ENCODE measurements at places on chromosomes 3 and 15. TPM values are rescaled to one million over a fixed set of nuclear protein-coding genes. Genes with fewer than 3 reads are reported as not detected.

The SCG5 gene
- 1.3 TPM for total RNA-seq

The CAPN3 gene
- 659 TPM for total RNA-seq

The PLSCR2 gene
- total RNA-seq = not detected

The ULK4 gene
- total RNA-seq = 30.4 TPM

The ANKRD63 gene
- total RNA-seq = 0.29 TPM

- no peak for DNase-seq
Measured at GRCh38 chr3:139930211-139930610, 4.8 kb upstream of the CLSTN2 start.

DNA sequence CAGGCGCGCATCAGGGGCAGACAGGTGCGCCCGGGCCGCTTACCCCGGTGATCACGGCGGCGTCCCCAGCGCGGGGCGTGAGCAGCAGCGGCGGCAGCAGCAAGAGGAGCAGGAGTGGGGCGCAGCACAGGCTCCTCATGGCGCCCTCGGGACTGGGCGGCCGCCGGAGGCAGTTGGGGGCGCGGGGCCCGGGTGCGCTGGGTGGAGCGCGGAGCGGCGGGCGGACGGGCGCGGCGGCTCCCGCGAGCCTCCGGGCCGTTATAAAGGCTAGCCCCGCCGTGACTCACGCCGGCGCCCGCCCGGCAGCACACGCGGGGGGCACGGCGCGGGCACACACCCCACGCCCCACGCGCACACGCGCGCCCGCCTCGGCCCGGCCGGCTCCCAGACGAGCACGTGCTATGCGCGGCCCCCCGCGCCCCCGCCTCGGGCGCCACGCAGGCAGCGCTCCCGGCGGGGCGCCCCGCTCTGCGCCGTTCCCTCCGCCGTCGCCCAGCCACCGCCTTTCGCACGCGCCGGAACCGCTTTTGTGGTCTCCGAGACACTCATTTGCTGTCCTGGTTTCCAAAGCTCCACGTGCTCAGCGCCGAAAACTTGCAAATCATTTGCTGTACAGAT, at the start of gene PROK2:
Gene PROK2, minus strand, starts transcription at position 235 of the 618 bp plus-strand sequence. Its CDS starts 96 bp downstream, at position 139.
- no peak for DNase-seq

DNA sequence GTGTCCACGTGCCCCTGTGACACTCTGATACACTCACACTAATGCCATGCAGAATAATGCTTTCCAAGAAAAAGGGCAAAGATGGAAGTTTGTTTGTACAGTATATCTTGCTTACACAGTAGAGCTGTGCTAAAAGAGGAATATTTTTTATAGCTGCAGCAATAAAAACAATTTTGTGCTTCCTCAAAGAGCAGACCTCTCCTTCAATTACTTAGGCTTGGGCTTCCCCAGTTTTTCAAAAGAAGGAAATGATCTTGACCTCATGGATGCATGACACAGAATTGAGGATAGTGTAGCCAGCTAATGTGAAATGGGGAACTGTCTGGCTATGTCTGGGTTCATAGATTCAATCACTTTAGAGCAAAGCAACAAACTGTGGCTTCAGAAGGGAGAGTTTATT, 137.4 kb downstream of the STT3B start:
- no peak for DNase-seq

DNA sequence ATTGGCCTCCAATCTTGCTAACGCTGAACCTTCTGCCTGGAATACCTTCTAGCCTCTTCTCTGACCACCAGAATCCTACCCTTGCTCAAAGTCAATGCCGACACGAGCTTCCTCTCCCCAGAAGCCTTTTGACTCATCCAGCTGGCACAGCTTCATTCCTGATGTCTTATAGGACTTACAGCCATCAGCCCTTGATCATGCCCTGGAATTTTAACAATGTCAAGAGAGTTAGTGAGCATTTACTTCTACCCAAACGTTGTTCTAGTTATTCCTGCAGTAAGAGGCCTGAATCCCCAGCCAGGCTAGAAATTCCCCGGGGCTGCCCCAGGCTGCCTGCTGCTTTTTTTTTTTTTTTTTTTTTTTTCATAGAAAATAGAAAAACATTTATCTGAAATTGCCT, 3.9 kb downstream of the CYP1A2 start:
- no peak for DNase-seq

GRCh38 chr3:190581041-190581541, 67.2 kb downstream of the IL1RAP start:
- DNase-seq = no peak

- DNase-seq = no peak
Measured at GRCh38 chr15:68651916-68652525, 73.2 kb downstream of the CORO2B start.

DNA sequence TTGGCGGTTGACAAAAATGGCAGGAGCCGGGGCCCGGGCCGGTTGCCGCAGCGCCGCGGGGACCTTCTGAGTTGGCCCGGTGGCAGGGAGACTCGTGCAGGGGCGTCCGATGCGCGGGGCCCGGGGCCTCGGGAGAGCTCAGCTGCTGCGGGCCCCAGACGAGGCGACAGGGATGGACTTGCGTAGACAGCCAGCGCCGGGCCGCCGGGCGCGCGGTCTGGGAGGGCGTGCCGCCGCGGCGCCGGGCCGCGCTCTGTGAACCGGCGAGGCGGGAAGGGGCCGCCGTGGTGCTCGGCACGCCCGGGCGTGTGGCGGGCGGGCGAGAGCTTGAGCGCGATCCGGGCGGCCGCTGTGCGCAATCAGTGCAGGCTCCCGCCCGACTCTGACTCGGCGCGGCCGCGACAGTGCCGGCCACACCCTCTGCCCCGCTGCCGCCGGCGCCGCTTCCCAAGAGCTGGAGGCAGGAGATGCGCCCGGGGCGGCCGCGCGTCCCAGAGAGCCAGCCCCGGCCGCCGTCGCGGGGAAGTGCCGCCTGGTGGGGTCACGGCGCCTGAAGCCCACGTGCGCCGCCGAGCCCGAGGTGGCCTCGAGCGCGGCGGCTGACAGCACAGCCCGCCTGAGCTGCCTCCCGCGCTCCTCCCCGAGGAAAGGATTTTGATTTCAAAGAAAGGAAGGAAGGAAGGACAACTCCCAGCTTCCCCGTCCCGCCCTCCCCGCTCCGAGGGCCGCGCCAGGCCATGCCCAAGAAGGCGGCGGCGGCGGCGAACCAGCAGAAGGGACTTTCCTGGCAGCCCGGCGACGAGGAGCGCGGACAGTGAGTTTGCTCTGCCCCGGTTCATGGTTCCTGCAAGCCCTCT, 657 bp downstream of the TLNRD1 start:
- no peak for DNase-seq

GRCh38 chr3:106257172-106257571, 388.4 kb upstream of the CBLB start:
- DNase-seq = no peak

GRCh38 chr15:29270169-29270955, 740 bp upstream of the NSMCE3 start:
- no peak for DNase-seq

DNA sequence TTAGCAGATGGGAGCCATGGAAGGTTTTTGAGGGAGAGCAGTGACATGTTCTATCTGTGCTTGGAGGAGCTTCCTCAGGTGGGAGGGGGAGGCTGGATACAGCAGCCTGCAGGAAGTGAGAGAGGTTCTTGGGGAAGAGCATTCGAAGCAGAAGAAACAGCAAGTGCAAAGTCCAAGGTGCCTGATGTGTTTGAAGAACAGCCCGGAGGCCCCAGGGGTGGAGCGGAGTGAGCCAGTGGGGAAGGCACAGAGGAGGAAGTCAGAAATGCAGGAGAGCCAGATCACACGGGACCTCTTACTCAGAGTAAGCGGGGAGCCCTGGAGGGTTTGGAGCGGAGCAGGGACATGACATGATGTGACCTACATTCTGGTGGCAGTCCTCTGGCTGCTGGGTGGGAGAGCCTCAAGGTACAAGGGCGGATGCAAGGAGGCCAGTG, 10.8 kb downstream of the ITGA11 start:
- no peak for DNase-seq

GRCh38 chr15:58154769-58155168, 16.6 kb downstream of the AQP9 start:
- DNase-seq = no peak

- peak; percentile 28 for DNase-seq
Measured at GRCh38 chr15:82045179-82045891, 483 bp downstream of the MEX3B start.

DNA sequence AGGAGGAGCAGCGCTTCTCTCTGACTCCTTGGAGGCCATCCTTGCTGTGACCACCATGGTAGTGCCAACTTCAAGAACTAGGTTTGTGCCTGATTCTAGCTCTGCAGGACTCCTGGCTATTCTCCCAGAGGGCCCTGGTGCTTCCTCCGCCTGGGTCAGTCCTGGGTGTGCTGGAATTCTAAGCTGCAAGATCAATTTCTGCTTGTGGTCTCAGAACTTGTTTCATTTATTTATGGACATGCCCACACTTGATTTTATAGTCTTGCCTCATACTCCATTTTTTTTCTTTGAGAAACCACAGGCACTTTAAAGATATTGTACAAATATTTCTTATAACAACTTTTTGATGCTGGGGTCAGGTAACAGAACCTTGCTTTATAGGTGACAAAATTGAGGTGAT, 87.6 kb downstream of the PDCD6IP start:
- no peak for DNase-seq

DNA sequence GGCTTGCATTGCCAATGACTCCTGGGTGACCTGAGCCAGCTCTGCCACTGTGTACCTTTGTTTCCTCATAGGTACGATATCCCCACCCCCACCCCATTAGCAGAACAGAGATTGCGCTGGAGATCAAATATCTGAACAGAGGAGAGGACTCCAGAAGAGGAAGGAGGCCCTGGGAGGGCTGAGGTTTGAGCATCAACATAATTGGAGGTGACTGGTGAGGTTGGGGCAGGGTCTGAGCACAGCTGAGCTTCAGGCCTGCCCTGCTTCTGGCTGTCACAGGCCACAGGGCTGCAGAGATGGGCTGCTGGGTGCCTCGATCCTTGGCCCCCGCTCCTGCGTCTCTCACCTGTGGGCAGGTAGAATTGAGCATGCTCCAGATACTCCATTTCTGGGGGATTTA, 21.3 kb upstream of the CACNA2D2 start:
- no peak for DNase-seq

DNA sequence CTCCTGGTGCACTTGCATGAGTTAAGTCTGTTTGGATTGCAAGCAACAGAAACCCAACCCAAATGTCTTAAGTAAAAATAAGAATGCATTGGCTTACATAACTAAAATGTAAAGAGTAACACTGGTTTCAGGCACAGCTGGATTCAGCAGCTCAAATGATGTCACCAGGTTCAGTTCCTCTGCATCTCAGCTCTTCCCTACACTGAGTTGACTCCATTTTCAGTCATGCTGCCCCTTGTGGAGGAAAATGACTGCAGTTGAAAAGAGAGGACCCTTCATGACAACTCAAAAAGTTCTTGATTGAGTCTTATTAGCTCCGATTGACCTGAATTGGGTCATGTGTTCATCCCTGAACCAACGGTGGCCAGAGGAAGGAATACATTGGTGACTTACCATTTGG, 138.5 kb upstream of the ABI3BP start:
- DNase-seq = peak; percentile 38

DNA sequence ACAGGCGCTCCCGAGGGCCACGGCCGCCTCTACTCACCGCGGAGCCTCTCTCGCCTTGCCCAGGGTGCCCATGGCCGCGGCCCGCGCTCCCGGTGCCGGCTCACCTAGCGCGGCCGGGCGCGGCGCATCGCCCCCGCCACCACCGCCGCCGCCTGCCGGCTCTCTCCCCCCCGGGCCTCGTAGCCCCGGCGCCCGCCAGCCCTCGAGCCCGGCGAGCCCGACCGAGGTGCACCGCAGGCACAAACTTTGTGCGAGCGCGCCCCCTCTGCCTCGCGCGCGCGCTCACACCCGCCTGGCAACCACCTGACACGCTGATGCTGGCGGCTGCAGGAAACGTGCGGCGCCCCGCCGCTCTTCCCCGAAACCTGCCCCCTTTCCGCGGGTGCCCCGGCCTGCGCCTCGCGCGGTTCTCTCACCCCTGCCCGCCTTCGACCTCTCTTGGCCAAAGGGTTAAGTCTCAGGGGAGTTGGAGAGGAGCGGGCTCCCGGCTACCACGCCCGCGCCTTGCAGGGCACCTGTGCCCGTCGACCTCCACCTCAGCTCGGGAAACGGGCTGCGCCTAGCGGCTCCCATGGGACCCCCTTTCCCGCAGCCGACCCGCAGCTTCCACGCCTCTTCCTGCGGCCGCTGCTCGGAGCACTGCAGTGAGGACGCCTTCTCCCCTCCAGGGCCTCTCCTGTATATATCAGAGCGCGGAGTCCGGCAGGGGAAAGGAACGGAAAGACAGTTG, at the start of gene RASGRP1:
Gene RASGRP1, minus strand, starts transcription at position 258 of the 730 bp plus-strand sequence. Its CDS starts 186 bp downstream, at position 72.
- peak; percentile 37 for DNase-seq

DNA sequence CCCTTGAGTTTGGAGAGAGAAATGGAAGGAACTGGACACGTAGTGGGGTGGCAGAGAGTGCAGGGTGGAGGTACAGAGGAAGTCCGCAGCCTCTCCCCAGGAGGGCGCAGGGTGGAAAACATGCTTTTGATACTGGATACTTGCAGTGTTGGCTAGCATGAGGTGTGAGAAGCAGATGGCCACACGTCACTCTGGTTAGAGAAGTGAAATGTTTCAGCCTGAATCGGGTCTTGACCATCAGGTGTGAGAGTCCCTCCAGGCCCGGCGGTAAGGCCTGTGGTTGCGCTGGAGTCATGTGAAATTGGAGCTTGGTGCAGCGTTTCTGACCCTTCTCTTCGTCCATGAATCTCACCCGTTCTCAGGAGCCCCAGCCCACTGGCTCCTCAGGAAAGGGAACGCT, 93.1 kb downstream of the GABRG3 start:
- DNase-seq = no peak

DNA sequence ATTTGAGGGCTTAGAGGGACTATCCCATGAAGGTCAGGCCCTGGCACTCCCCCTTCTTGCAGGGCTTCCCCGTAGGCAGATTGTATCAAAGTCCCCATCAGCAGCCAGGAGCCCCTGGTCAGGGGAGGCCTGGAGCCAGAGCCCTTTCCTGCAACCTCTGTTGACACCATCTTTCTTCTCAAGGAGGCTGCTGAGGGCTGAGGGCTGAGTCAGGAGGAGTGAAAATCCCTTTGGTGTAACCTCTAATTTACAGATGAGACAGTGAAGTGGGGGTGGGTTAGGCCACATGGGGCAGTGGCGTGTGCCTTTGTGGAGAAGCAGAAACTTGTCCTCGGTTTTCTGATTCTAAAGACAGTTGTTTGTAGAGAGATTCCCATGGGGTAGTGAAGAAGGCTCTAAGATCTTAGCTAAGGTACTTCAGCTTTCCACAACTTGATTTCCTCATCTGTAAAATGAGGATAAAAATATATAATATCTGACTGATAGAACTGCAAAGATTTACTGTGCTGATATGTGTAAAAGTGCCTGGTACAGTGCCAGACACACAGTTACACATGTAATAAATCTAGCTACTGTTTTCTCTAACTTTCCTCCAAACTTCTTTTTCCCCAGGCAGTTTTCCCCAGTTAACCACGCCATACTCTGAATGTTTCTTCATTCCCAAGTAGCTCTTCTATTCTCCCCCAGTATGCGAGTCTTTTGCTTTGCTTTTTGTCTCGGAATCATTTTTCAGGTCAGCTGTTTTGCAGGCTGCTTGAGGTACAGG, 249.4 kb upstream of the TPM1 start:
- DNase-seq = no peak

All from SK-MEL-5 (cell line).